ENCODE measurements at places on chromosomes 2 and 18. TPM values are rescaled to one million over a fixed set of nuclear protein-coding genes. Genes with fewer than 3 reads are reported as not detected.

DNA sequence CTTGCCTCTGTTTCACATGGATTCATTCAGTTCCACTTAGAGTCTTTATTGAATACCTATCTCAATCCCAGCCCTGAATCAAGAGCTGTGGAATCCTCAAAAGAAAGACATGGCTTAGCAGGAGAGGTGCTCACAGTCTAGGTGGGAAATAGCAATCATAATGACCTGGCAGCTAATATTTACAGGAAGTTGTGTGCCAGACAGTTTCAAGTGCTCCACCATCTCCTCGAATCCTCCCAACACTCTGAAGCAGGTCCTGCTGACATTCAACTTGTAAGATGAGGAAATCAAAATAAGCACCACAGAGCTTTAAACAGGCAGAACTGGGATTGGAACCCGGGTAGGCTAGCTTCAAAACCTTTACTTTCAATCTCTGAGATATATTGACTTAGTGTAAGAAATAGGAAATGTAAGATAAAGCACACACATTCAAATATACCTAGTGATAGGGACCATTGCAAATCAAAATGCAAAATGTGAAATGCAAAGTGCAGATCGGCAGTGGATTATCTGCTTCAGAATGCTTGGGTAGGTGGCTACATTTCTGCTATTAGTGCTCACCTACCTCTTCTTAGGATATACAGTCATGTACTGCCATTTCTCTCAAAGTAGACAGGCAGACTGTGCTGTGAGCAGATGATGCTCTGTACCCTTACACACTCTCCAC, 182.0 kb downstream of the PRKCE start:
- DNase-seq, result no peak

DNA sequence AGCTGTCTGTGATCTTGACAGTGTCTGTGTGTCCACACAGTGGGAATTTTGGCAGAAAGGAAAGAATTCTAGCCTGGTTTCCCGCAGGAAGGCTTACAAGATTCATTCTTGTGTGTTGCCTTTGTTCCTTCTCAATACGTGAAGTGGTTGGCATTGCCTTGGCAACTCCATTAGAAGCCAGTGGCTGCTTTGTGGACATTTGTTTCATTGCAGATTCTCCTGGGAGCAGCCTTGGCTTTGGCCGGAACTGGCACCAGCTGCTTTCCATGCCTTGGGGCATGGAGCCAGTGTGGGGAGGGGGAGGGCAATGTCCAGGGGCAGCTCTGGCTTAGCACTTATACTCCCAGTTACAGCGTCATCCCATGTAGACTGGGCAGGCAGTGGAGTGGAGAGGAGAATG, 39.4 kb downstream of the KIF5C start:
- no peak for DNase-seq

DNA sequence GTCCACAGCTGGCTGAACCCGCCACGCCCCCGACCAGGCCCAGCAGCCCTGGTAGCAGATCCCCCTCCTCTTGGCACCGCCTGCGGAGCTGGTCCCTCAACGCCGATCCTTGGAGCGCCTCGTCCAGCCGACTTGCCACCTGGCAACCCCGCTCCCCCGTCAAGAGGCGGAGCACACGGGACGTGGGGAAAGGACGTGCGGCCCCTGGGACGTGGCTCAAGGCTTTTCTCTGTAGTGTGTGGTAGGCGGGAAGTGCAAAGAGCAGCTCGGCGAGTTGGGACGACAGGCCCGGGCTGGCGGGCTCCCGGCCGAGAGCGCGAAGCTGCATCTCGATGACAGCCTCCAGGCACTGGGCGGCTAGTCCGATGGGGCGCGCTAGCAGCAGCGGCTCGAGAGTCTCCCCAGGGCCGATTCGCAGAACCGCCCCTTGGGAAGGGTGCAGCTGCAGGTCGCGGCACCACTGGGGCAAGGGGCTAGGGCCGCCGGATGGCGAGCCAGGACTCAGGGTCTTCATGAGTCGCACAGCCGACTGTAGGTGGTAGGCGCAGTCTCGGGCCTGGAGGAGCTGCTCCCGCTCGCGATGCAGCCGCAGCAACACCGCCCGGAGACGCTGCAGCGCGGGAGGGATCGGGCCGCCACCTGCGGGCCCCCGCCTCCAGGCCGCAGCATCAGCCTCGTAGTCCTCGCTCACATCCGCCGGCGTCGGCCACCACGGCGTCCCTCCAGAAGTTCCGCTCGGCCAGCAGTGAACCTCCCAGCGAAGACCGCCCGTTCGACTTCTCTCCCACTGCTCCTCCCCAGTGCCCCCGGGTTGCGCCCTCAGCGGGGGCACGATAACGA, 617 bp downstream of the CCDC142 start:
- DNase-seq, result peak; percentile 70

DNA sequence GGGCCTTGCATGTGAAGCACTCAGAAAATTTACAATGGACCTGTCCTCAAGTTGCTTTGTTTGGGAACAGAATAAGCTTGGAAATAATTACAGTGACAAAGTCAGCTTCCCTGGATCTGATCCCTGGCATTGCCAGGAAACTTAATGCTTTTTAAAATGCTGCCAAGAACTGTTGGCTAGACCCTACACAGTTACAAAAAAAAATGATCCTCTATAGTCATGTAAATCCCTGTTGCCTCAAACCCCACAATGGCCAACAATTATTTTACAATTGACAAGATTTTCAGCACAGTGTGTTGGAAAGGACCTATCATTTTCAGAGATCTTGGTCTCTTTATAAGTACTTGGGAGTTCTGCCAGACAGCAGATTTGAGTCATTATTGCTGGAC, 470.4 kb upstream of the ACVR2A start:
- no peak for DNase-seq

The POMC gene
- polyA plus RNA-seq, result 2.5 TPM

DNA sequence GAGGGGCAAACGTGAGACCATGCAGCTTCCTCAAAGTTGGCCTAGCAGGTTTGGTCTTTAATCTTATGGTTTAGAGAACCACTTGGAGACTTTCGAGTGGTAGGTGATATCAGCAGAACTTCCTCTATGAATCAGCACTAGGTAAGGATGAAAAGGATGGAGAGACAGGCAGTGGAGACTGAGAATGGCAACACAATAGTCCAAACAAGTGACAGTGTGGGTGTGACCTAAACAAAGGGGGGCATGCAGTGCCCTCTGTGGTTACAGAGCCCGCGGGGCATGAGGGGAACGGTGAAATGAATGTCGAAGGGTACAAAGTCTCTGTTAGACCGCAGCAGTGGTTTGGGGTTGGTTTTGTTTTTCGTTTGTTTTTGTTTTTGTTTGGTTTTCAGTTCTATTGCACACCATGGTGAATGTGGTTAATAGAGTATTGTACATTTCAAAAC, 143.9 kb downstream of the L3MBTL4 start:
- DNase-seq, result no peak

The SLC9A2 gene
- polyA plus RNA-seq, result 0.10 TPM

GRCh38 chr2:38671303-38671702, 5.4 kb downstream of the GALM start:
- no peak for DNase-seq

GRCh38 chr2:218957671-218958070, 1.8 kb upstream of the CDK5R2 start:
- no peak for DNase-seq

DNA sequence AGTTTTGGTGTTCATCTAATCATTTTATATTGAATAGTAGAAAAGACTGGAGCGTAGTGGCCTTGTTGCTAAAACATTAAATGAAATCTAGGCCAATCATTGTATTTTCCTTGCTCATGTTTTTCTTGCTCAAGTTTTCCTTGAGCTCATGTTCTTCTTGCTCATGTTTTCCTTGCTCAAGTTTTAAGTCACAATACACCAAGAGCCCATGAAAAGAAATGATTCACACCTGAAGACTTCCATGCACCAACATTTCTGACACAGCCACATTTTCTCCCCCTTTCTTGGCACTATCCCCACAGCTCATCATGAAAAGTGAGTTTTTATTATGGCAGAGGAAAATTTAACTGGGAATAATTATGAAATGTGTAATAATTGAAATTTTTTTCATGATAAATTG, 92.0 kb downstream of the LRP1B start:
- DNase-seq, result no peak

DNA sequence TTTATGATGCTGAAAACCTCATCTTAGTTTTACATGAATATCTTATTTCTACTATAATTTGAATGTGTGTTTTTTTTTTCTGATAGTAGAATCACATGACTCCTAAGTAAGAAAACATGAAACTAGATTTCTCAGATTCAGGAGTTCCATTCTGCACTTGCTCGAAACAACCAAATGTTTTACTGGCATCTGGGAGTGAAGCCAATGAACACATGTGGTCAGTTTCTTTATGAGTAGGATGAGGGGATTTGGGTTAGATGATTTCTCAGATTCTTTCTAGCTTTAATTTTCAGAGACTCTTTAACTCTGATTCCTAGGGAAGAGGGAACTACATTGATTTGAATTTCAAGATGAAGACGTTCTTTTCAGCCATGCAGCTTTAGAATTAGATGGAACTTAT, 225.0 kb upstream of the NT5C1B start:
- DNase-seq, result no peak

The C2orf81 gene
- 5.4 TPM for polyA plus RNA-seq

GRCh38 chr2:47160660-47161059, 5.6 kb upstream of the STPG4 start:
- no peak for DNase-seq

The MOGAT1 gene
- polyA plus RNA-seq, result not detected

GRCh38 chr2:23658466-23658942, 268.4 kb downstream of the ATAD2B start:
- no peak for DNase-seq

The MGAT4A gene
- polyA plus RNA-seq, result 16.3 TPM

DNA sequence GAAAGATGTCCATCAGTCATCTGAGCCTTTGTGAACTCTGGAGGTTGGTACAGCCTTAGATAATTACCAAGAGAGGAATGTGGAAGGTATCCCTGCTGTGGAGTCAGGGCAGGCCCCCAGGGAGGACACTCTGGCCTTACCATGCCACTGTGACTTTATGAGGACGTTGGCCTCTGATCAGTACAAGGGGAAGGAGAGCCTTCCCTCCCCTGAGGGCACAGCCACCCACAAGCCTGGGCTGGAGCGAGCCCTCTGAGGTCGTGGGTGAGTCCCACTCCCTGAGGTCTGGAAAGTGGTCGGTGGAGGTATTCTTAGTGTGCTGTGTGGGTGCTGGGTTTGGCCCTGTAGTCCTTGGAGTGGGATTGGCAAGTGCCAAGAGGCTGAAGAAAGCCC, 91.6 kb downstream of the STPG4 start:
- no peak for DNase-seq

All from left lung (tissue), 14 donors.